Naive thymus-derived CD8-positive, alpha-beta T cell (primary cell): ENCODE measurements at places on chromosomes 7 and 10.

GRCh38 chr7:142348921-142349405 lies 91.1 kb upstream of the PRSS58 start:
- H3K27me3 ChIP-seq: no peaks in the 10 kb centered on the region
- H3K27ac ChIP-seq: peak overlapping the region; percentile 87
- H3K36me3 ChIP-seq: no peaks in the 10 kb centered on the region
- H3K4me3 ChIP-seq: no peak overlapping the region
- no peak for DNase-seq
- H3K4me1 ChIP-seq: peaks cover 31% of the 10 kb centered on the region

DNA sequence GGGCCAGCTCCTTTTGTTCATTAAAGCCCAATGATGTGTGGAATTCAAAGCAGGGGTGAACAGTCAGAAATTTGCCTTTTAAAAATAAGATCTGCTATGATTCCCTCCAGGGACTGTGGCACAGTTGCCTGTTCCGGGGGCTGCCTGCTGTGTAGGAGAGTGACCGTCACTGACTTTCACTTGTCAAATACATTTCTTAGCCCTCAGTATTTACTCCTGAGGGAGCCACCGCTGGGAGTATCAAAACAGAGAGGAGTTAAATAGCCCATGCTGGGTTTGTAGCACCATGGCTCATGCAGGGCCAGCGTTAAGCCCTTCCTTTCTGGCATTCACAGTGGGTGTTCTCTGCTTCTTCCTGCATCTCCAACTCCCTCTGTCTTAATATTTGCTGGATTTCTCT lies 897.8 kb downstream of the SORCS3 start:
- H3K4me1 ChIP-seq: no peaks in the 10 kb centered on the region
- H3K4me3 ChIP-seq: no peak overlapping the region
- DNase-seq: no peak
- no peak overlapping the region for H3K27ac ChIP-seq

DNA sequence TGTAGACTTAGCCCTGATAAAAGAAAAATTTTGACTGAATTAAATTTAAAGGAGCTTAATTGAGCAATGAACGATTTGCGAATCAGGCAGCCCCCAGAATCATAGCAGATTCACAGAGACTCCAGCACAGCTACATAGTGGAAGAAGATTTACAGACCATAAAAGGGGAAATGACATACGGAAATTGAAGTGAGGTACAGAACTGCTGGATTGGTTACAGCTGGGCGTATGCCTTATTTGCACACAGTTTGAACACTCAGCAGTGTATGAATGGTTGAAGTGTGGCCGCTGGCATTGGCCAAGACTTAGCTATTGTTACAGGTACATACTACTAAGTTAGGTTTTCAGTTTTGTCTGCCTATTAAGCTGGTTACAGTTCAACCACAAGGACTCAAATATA lies 433.5 kb upstream of the CELF2 start:
- no peaks in the 10 kb centered on the region for H3K36me3 ChIP-seq
- H3K4me1 ChIP-seq: no peaks in the 10 kb centered on the region
- H3K4me3 ChIP-seq: no peak overlapping the region
- H3K27ac ChIP-seq: no peak overlapping the region
- H3K27me3 ChIP-seq: peaks cover 6% of the 10 kb centered on the region

- no peak overlapping the region for H3K4me3 ChIP-seq
- DNase-seq: no peak
- H3K4me1 ChIP-seq: no peaks in the 10 kb centered on the region
- no peak overlapping the region for H3K27ac ChIP-seq
- peaks cover 11% of the 10 kb centered on the region for H3K36me3 ChIP-seq
- H3K27me3 ChIP-seq: peaks cover 2% of the 10 kb centered on the region
These were observed 9.0 kb downstream of the EPHB4 start for GRCh38 chr7:100818366-100818765.

- no peak overlapping the region for H3K27ac ChIP-seq
- peaks cover 7% of the 10 kb centered on the region for H3K27me3 ChIP-seq
- H3K4me1 ChIP-seq: peaks cover 2% of the 10 kb centered on the region
- peaks cover 2% of the 10 kb centered on the region for H3K36me3 ChIP-seq
- DNase-seq: no peak
These were observed 72.4 kb upstream of the MKLN1 start for GRCh38 chr7:131255242-131255641.

DNA sequence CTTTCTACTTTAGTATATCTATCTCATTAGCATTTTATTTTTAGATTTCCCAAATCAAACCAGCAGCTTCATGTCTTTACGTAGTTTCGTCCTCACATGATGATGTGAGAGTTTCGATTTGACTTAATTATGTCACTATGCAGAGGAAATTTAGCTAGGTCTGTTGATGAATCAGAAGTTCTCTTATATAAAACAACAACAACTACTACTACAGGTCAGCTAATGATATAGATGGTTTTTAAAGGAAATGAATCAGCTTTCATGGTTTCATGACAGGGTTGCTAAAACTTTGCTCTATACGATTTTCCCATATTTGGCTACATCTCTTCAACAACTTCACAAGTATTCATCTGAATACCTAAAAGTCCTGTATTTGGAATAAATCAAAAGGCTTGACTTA lies 28.6 kb downstream of the JAZF1 start:
- no peak for DNase-seq
- peaks cover 78% of the 10 kb centered on the region for H3K4me1 ChIP-seq
- no peak overlapping the region for H3K4me3 ChIP-seq
- H3K27ac ChIP-seq: no peak overlapping the region
- H3K27me3 ChIP-seq: peaks cover 1% of the 10 kb centered on the region
- H3K36me3 ChIP-seq: peaks cover 3% of the 10 kb centered on the region

- no peak for DNase-seq
- H3K27me3 ChIP-seq: no peaks in the 10 kb centered on the region
- H3K4me1 ChIP-seq: peaks cover 36% of the 10 kb centered on the region
- no peaks in the 10 kb centered on the region for H3K36me3 ChIP-seq
- peak overlapping the region; percentile 51 for H3K4me3 ChIP-seq
- H3K27ac ChIP-seq: peak overlapping the region; percentile 80
These were observed 17.4 kb downstream of the TRIM8 start for GRCh38 chr10:102661658-102662028.

DNA sequence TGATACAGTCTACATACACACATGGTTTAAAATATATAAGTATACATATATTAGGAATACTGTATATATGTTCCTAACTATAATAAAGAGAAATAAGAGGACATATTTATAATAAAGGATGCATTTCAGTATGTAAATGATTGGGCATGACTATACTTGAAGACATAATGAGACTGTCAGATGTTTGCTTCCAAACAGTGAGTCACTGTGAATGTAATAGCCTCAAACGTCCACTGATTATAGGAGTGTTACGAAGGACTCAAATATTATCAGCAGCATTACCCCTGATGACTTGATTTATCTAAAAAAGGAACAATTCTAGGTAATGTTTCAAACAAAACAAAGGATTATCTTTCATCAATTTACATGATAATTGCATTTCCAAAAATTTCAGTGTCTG lies 39.9 kb upstream of the NRBF2 start:
- H3K4me3 ChIP-seq: no peak overlapping the region
- peaks cover 11% of the 10 kb centered on the region for H3K27me3 ChIP-seq
- H3K27ac ChIP-seq: no peak overlapping the region
- H3K4me1 ChIP-seq: peaks cover 3% of the 10 kb centered on the region
- peaks cover 2% of the 10 kb centered on the region for H3K36me3 ChIP-seq
- DNase-seq: no peak

DNA sequence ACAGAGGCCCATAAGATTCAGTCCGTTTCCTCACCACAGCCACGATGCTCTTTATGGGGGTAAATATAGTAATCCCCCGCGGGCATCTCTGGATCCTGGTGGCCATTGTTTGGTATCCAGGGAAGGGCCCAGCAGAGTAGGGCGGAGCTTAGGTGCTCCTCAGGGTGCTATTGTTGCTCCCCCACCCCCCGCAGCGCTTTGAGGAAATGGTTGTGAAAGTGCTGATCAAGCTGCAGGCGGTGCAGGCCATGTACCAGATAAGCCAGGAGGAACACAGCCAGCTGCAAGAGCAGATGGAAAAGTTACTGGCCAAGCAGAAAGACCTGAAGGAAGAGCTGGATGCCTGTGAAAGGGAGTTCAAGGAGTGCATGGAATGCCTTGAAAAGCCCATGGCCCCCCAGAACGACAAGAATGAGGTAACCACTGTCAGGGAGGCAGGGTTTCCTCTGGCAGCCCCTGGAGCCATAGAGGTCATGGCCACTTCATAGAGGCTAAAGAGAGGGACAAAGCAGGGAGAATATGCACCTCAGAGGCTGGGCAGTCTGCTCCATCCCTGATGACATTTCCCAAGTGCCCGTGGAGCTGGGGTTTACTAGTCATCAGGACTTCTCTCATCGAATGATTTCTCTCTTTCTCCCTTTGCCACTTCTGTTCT lies 17.6 kb upstream of the FLNC start:
- no peak overlapping the region for H3K27ac ChIP-seq
- DNase-seq: no peak
- H3K27me3 ChIP-seq: no peaks in the 10 kb centered on the region
- H3K4me3 ChIP-seq: no peak overlapping the region

- no peaks in the 10 kb centered on the region for H3K36me3 ChIP-seq
- no peaks in the 10 kb centered on the region for H3K4me1 ChIP-seq
- H3K27ac ChIP-seq: no peak overlapping the region
- DNase-seq: no peak
- peaks cover 5% of the 10 kb centered on the region for H3K27me3 ChIP-seq
- H3K4me3 ChIP-seq: no peak overlapping the region
These were observed 65.7 kb downstream of the VSTM4 start for GRCh38 chr10:49049660-49050059.

DNA sequence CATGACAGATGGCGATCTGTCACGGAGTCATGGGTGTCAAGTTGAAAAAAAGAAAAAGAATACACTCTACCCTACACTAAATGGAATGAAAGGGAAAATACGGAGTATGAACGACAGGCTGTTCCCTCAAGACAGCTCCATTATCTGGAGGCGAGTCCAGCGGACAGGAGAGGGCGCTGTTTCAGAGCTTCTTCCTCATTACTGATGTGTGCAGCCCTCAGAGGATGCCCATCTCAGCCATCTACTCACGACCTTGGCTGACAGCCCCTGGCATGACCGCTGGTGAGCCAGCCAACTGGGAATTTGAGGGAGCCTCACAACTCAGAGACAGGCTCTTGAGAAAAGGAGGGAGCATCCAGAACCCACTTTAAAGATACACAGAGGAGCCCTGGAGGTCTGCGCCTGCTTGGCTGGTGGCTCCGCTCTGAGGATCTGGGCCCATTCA lies 49.6 kb upstream of the SMNDC1 start:
- H3K27me3 ChIP-seq: peaks cover 5% of the 10 kb centered on the region
- no peak overlapping the region for H3K4me3 ChIP-seq
- DNase-seq: peak; percentile 53
- H3K4me1 ChIP-seq: peaks cover 27% of the 10 kb centered on the region
- H3K36me3 ChIP-seq: no peaks in the 10 kb centered on the region

GRCh38 chr10:120770496-120770895 lies 80.7 kb upstream of the WDR11 start:
- H3K36me3 ChIP-seq: no peaks in the 10 kb centered on the region
- no peak overlapping the region for H3K27ac ChIP-seq
- no peak for DNase-seq
- no peaks in the 10 kb centered on the region for H3K4me1 ChIP-seq
- no peak overlapping the region for H3K4me3 ChIP-seq
- peaks cover 19% of the 10 kb centered on the region for H3K27me3 ChIP-seq

DNA sequence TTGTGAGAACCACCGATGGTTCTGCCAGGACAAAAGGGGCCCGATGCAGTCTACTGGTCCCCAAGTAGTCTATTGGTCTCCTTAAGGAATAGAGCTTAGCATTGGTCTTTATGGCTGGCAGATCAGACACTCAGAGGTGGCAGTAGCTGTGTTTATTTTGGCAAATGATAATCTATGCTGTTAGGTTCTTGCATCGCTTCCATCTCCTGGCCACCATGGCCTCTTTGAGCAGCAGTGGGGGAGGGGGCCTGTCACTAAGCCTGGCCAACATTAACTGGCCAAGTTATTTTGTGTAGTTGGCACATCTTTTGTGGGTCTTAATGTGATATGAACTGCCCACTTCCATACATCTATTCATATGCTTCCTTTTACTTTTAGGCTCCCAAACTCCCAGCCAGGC lies 4.5 kb upstream of the ZC3HAV1 start:
- peak overlapping the region; percentile 50 for H3K27ac ChIP-seq
- H3K27me3 ChIP-seq: no peaks in the 10 kb centered on the region
- peaks cover 31% of the 10 kb centered on the region for H3K4me1 ChIP-seq
- peaks cover 2% of the 10 kb centered on the region for H3K36me3 ChIP-seq
- no peak overlapping the region for H3K4me3 ChIP-seq

GRCh38 chr7:32169228-32169627 lies 99.0 kb upstream of the PDE1C start:
- H3K4me1 ChIP-seq: no peaks in the 10 kb centered on the region
- H3K27ac ChIP-seq: no peak overlapping the region

DNA sequence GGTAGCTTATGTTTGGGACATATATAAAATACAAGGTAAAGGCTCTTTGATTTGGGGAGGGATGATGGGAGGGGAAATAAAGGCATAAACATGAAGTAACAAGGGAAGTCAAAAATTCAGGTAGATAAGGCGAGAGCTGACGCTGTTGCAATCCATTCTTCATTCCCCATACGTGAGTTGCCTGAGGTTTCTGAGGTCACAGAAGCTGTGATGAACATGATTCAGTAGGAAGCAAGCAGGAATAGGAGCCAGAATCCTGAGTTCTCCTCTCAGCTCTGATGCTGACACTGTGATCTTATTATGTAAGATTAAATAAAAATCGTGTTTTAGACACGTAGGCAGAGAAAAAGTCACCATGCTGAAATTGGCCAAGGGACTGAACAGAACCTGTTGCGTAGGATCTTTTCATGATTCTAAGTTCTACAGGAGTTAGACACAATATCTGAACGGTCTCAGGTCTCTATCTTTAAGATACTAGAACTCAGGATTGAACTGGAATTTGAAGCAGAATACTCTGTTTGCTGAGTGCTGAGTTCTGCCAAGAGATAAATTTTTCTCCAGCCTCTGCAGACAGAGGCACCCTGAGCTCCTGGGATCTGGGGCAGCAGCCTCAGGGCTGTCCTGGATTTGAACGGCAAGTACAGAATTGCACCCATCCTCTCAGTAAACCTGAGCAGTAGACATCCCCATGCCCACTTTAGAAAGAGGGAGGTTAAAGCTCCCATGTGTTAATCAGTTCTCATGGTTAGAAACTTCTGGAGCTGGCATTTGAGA lies 21.0 kb downstream of the KLF6 start:
- peaks cover 72% of the 10 kb centered on the region for H3K4me1 ChIP-seq
- no peaks in the 10 kb centered on the region for H3K36me3 ChIP-seq
- H3K4me3 ChIP-seq: peak overlapping the region; percentile 65

GRCh38 chr10:8700689-8701088 lies 646.2 kb downstream of the GATA3 start:
- peaks cover 2% of the 10 kb centered on the region for H3K27me3 ChIP-seq
- DNase-seq: no peak
- H3K4me1 ChIP-seq: no peaks in the 10 kb centered on the region
- H3K4me3 ChIP-seq: no peak overlapping the region

DNA sequence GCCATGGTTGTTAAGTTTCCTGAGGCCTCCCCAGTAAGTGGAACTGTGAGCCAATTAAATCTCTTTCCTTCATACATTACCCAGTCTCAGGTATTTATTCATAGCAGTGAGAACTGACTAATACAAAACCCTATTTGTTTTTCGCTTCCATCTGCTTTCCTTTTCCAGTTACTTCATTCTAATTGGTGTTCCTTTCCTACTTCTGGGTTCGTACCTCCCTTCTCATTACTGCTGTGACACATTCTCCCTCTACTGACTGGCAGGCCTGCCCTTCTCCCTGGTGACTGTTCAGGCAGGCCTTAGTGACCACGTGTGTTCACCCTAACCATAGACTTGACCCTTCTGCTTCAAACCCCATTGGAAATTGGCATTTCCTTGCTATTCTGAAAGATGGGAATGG lies 37.7 kb downstream of the MTURN start:
- no peak overlapping the region for H3K27ac ChIP-seq
- no peaks in the 10 kb centered on the region for H3K36me3 ChIP-seq
- H3K27me3 ChIP-seq: no peaks in the 10 kb centered on the region
- H3K4me1 ChIP-seq: peaks cover 23% of the 10 kb centered on the region
- no peak overlapping the region for H3K4me3 ChIP-seq

GRCh38 chr7:36010656-36011587 lies 142.1 kb upstream of the EEPD1 start:
- H3K27ac ChIP-seq: no peak overlapping the region
- H3K4me3 ChIP-seq: no peak overlapping the region
- no peaks in the 10 kb centered on the region for H3K4me1 ChIP-seq
- no peak for DNase-seq
